Non-pigmented ciliary epithelial cell (primary cell): ENCODE measurements at places on chromosomes 5 and 9.
A peak's percentile ranks its signal among the peaks of the same experiment; 100 is the strongest.

DNA sequence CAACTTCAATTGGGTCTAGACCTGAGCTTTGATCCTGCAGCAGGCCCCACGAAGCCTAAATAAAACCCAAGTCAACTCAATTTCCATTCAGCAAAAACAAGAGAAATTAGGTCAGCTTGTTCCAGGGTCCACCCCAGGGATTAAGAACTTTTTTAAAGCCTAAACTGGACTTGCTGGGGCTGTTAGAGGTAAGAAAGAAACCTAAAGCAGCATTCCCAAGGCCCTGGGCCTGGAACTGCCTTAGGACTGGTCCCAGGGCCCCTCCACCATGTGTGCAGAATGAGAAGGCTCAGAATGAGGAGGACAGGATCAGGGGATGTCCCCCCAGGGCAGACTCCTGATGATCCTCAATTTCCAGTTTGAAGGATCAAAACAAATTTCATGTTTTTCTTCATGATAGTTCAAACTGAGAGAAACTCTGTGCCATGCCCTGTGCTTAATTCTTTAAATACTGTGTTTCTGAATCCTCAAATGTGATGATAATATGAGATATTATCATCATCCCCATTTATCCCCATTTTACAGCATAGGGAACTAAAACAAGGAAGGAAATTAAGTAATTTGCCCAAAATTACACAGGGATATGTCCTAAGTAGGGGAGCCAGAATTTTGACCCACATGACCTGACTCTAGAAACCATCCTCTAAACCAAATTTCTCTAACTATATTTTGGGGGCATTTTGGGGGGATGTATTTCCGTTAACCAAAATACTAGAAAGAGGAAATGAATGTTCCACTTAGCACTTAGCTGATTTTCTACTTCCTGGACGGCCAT is 64.5 kb downstream of the DENND1A start:
- DNase-seq = no peak

DNA sequence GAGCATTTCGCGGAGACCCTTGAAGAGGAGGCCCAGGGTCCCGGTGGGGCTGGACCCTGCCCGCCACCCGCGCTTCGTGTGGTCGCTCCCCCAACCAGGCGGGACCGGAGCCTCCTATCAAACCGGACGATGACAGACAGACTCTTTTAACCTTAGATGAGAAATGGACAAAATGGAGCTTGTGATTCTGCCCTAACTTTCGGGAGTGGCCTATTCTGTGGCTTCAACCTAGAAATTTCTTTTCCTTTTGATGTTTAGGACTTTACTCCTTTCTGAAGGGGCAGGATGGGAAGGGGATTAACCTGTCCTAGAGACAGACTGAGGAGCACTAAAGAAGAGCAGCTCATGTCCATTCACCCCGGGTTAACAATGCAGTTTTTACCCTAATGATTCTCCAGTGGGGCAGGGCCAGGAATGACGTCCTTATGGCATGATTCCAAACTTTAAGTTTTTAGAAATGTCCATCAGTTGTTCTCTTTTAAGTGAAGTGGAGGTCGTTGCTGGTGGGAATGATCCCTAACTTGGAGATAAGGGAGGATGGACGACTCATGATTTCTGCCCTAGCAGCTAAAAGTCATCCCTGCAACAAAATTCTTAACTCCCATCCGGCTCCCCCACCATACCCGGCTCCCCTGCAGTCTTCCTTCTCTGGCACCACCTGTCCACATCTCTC is 1.0 kb downstream of the NIPSNAP3A start:
- no peak for DNase-seq

GRCh38 chr5:170745481-170746071 is 37.9 kb upstream of the GABRP start:
- no peak for DNase-seq

- DNase-seq = no peak
Observed at GRCh38 chr9:134068744-134069479, 1.1 kb upstream of the BRD3 start.

DNA sequence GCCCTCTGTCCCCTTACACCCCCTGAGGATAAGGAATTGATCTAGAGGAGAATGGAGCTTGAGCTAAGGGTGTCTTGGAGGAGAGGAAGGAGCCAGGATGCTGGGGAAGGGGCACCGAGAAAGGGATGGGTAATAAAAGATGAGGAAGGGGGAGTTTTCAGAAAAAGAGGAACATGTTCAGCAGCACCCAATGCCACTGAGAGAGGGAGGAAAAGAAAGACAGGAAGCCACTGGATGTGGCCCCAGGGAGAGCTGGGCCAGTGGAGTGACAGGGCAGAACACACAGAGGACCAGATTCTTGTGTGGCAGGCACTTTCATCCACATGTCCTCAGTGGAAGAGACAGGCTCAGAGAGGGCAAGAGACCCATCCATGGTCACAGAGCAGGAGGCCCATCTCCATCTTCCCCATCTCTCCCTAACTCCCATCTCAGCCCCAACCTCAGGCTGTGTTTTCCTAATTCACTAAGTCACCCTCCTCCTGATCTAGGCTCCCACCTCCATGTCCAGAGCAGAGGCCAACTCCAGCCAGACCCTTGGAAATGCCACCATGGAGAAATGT is 7.2 kb downstream of the PFN3 start:
- no peak for DNase-seq

DNA sequence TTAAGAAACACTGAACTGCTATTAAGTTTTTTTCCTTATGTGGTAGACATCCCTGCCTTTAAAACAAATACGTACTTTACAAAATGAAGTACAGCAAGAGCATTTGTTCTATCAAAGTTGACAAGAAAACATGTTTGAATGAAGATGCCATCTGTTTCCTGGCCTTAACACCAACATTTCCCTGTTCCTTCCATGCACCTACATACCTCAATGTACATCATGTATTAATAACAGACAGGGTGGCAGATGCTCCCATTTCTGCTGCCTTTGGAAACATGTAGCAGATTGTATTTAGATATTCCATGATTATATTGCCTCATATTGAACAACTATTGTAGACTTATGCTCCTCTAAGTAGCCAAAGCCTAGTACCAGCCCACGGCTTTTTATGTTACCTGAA is 104.4 kb downstream of the PJA2 start:
- no peak for DNase-seq

- DNase-seq = peak; percentile 95
Observed at GRCh38 chr5:78677777-78678668, 29.5 kb upstream of the LHFPL2 start.

GRCh38 chr5:174271316-174271715 is 225.8 kb downstream of the NSG2 start:
- DNase-seq = no peak

DNA sequence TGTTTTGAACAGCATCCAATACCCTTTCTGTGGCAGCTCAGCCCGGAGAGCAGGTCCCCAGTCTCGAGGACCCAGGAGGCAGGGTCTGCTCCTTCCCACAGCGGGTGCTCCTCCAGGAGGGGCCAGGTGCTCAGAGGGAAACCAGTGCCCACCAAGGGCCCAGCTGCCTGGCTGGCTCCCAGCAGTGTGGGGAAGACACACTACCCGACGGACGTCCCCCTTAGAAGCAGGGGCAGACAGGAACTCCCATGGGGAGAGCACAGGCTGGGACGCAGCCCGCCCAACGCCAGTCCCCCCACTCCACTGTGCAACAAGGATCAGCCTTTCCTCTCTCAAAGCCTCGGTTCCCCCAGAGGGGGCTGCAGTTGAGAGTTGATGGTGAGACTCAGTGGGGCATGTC is 57.6 kb downstream of the ADAMTS2 start:
- DNase-seq = no peak

GRCh38 chr5:72586788-72587530 is 79.7 kb upstream of the ZNF366 start:
- no peak for DNase-seq

- no peak for DNase-seq
Observed at GRCh38 chr9:12224449-12224848, 468.7 kb upstream of the TYRP1 start.

DNA sequence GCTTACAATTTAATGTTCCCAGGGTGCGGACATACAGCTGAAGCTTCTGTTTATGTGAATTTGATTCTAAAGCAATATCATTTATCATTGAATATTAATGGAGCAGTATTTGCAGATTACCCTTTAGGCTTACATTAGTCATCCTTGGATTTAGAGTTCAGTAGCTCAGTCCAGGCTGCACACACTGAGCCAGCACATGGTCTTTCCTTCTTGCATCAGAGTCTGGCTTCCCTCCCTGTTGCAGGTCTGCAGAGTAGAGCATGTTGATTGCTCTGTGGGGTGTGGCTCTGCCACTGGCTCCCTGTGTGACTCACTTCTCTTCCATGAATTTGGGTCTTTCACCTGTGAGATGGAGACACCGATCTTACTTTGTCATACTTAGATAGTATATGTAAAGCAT is 36.8 kb downstream of the NSG2 start:
- DNase-seq = no peak

DNA sequence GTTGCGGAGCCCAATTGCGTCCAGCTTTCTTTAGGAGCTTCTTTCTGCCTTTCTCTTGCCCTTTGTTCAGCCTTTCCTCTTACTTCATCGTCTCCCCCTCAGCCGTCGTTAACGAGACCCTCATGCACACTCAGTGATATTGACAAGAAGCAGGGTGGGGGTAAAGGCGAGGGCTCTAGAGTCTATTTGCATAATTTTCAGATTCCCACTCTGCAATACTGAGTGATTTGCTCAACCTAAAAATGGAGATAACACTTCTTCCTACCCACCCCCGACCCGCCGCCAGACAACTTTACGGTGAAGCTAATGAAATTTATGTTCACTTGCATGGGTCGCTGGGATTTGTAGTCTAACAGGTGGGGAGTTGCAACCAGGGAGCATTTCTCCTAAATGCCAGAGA is 1.3 kb upstream of the TBC1D2 start:
- DNase-seq = no peak

DNA sequence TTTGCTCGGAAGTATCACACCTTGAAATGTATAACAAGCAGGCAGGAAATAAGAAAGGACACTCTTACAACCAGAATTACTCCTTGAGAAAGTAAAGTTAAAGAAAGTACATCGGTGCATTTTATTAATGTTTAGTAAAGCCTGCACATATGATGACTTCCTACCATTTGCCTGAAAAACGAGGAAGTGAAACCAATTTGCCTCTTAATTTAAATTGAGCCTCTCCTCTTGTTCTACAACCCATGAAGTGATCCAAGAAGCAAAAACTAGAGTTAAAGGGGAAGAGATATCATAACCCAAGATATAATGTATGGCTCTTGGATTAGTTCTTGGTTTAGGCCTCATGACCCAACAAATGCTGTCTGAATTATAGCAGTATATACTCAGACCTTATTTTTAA is 95.6 kb downstream of the GNAQ start:
- DNase-seq = no peak

- no peak for DNase-seq
Observed at GRCh38 chr9:113991714-113992113, 86.4 kb downstream of the AMBP start.

- no peak for DNase-seq
Observed at GRCh38 chr5:73280821-73281746, 108.1 kb downstream of the TMEM174 start.

DNA sequence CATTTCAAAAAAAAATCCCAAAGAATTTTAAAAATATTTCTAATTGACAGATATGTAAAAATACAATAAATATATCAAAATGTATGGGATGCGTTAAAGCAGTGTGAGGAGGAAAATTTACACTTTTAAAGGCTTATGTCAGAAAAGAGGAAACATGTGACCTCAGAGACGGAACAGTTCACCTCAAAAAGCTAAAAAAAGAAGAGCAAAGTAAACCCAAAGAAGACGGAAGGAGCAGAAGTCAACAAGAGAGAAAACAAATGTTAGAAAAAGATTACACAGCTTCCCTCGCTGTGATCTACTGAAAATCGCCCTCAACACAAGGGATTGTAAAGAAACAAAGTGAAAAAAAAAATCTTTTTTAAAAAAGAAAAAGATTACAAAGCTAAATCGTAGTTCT is 186.9 kb downstream of the AUH start:
- DNase-seq = no peak

DNA sequence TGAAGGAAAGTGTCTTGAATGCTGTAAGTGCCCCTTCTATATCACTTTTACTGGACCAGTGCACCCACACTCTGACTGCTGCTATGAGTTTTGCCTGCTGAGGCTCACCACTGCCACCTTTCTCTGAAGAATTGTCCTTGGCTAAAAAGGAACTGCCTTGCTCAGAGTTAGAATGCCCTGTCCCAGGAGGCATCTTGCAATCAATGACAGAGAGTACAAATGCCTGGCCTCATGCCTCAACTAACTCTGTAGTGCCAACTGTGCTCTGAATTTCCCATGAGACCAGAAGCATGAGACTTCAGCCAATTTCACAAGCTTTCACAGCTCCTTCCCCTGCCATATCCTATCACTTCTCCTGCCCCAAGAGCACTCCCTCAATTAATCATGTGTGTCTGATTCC is 569.7 kb downstream of the ZNF608 start:
- DNase-seq = no peak

DNA sequence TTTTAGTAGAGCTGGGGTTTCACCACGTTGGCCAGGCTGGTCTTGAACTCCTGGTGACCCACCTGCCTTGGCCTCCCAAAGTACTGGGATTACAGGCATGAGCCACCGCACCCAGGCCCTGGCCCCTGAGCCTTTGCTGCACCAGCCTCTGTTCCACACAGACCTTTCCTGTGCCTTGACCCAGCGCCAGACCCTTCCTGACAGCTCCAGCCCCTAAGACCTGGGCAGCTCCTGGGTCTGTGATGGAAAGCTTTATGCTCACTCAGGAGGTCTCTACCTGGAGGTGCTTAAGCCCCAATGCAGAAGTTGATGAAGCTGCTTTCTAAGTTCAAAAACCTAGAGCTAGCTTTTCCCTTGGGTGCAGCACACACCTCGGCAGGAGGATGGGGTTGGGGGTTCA is 58.8 kb upstream of the NEK6 start:
- no peak for DNase-seq
